ENCODE measurements at places on chromosomes 7 and 10.
A peak's percentile ranks its signal among the peaks of the same experiment; 100 is the strongest.

- no peak for DNase-seq
Observed at GRCh38 chr10:126227762-126228134, 160.5 kb downstream of the ADAM12 start.

GRCh38 chr7:96321031-96321657 is 754 bp downstream of the SLC25A13 start:
- DNase-seq, result peak; percentile 48

DNA sequence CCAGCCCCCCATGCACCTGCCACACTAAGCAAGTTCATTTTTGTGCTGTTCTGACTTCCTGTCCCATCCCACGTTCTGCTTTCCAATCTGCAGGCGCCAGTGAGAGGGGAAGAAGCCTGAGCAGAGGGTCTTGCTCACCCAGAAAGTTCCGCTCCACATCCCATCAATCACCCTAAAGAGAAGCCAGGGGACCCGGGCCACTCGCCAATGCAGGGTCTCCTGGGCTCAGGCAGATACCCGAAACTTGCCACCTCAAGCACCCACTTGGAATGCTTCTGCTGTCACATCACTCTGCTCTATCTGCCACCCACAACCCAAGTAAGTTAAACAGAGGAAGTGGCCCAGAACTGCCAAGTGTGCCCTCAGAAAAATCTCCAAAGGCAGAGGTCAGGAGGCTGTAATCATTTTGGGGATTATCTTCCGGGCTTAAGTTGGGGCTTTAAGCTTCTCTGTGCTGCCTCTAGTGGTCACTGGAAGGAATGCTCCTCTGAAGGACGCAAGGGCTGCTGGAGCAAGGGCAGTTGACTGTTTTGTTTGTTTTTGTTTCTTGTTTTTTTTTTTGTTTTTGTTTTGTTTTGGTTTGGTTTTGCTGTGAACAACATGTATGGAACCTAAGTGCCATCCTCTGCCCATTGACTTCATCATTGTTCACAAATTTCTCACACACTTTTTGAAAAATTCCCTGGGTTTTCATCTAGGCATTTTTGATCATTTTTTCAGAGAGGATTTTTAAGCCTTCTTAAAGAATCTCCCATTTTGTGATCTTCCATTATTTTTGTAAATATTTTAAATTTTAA is 25.5 kb downstream of the PRR15 start:
- peak; percentile 62 for DNase-seq

- DNase-seq, result no peak
Observed at GRCh38 chr7:73577627-73578341, 595 bp downstream of the TBL2 start.

- no peak for DNase-seq
Observed at GRCh38 chr10:129933456-129934092, 30.5 kb downstream of the EBF3 start.

All from GM13977 (cell line).